Kidney tubule cell (primary cell): ENCODE measurements at places on chromosomes 4 and X.

DNA sequence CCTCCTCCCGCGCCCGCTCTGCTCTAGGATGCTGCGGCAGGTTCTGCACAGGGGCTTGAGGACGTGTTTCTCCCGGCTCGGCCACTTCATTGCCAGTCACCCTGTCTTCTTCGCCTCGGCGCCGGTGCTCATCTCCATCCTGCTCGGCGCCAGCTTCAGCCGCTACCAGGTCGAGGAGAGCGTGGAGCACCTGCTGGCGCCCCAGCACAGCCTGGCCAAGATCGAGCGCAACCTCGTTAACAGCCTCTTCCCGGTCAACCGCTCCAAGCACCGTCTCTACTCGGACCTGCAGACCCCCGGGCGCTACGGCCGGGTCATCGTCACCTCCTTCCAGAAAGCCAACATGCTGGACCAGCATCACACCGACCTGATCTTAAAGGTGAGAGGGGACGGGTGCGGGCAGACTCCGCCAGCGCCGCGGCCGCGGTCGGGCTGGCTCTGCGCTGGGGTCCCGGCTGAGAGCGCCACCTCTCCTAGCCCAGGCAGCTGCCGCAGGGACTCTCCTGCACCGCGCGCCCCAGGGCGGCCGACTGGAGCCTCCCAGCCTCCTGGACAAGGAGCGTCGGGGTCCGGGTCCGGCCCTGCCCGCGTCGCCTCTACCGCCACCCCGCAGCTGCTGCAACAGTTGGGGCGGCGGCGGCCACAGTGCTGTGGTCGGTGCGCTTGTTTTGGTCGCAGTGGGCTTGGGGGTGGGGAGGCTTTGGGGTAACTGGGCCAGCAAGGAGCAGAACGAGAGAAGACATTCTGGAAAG, at the start of gene PTCHD1:
PTCHD1 (plus strand) TSS at position 2 of the 752 bp plus-strand sequence; CDS start at position 29, 27 bp downstream.
- no peak for DNase-seq

GRCh38 chr4:166991006-166991561, 243.2 kb downstream of the SPOCK3 start:
- no peak for DNase-seq

GRCh38 chr4:3135155-3136011, 60.9 kb downstream of the HTT start:
- no peak for DNase-seq

- peak; percentile 35 for DNase-seq
Observed at GRCh38 chrX:100447655-100448397, 37.8 kb upstream of the PCDH19 start.

DNA sequence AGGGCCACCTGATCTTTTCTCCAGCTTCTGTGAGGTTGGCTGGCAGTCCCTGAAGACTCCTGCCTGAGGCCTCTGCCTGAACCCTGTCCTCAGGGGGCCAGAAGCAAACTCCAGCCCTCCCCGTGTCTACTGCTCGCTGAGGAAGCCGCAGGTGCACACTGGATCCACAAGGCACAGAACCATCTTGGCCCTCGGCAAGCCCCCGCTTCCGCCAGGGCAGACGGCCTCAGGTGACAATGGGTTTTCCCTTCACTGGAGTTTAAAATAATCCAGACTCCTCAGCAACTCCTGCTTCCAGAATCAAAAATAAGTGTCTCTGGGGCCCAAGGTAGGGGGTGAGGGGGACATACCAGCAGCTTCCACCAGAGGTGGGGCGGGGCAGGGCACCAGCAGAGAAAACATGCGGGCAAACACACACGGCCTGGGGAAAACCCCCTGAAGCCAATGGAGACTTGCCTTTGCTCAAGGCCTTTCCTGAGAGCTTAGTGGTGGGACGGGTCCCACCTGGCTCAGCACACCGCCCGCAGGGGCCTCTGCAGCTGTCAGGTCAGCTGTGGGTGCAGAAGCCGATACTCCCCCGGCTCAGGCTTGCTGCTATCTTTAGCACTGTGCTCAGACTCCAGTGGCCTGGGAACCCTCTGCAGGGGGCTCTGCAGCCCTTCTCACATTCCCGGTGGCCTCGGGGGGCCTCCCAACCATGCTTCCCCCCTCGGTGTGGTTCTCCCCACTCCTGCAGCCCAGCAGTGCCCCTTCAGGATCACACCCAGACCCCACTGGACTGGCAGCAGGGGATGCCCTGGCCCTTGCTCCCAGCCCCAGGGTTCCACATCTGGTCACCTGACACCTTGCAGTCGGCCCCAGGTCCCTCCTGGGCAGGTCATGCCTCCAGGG, 1.9 kb downstream of the MYL5 start:
- DNase-seq = no peak

DNA sequence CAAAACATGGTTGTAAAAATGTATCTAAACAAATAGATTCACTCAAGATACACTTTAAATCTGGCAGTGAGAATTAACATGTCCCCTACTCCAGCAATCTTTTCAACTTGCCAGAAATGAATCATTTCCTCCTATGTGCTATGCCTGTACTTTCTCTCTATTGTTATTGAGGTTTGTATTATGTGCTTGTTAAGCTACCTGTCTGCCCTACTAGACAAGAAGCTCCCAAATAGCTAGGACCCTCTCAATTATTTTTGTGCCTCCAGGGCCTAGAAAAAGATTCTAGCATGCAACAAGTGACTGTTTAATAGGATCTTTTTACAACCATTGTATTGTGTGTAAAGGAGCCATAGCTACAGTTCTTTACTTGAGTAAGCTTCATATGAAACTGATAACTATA, 3.5 kb upstream of the SAP30 start:
- peak; percentile 37 for DNase-seq

- no peak for DNase-seq
Observed at GRCh38 chrX:9127986-9128385, 94.1 kb upstream of the FAM9B start.

DNA sequence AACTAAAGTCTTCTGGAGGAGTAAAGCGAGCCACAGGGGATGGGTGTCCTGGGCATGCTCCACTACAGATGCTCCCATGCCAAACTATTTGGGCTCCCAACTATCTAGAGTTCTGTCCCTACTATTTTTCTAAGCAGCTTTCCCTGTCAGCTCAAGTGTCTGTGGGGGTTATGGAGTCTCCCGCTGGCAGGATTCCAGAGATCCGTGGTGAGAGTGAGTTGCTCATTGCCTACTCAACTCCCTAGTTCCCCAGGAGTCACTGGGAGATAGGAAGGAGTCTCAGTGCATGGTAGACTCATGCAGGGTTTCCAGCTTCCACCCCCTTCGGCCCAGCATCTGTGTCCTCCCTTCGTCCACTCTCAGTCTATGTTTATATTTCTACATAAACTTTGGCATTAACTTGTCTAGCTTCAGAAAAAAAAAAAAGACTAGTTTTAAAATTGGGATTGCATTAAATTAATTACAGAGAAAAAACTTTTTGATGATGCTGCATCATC, 55.1 kb upstream of the INPP4B start:
- DNase-seq = peak; percentile 53

GRCh38 chrX:38896724-38897298, 95.6 kb downstream of the MID1IP1 start:
- no peak for DNase-seq

DNA sequence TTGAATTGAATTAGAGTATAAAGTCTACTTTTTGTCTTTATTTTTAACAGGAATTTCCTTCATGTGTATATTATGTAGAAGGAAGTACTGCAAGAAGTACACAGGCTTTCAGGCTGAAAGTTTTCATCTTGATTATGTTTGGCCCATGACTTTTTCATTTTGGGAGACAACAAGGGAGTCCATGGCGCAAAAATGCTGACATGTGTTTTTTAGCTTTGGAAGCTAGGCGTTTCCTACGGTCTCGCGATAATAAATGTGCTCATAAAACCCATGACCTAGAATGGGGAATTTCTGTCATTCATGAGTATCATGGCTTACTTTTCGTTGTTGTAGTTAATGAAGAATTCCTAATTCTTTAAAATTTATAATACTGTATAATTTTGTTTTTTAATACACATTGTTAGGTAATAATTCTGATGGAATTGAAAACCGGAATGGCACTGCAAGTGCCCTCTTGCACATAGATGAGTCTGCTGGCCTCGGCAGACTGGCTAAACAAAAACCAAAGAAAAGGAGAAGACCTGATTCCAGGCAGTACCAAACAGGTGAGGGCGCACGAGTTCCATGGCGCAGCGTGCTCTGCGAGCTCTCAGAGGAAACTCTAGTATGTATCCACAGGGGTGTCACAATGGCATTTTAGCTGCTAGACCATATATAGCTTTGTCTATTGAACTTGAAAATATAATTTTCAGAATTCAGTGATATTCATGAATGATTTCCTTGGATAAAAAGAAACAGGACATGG, 59.1 kb downstream of the ZFX start:
- no peak for DNase-seq

DNA sequence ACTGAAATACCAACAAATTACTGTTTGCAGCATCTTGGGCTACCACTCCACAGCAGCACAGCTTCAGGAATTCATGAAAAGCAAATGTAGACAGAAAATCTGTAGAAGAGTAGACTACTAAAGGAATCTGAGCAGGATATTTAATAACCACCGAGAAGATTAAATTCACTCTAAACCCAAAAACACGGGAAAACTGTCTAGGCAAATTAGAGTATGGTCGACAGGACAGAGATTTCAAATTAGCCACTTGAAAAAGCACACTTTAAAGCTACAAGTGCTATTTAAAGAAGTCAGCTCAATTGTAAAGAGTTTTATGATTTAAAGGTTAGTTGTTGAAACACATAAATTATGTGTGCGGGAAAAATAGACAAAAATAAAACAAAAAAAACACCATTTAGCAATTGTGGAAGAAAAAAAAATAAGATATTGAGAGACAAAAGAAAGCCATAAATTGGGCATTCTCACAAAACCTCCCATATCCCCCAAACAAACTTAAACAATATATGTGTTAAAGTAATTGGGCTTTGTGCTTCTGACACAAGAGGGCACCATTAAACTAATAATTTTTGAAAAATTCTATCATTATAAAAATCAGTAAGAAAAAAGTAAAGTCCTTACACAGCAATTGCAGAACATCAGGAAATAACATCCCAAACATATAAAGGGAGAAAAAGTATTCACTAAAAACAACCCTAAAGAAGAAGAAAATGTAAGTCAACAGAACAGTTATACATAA, 880.8 kb downstream of the TECRL start:
- no peak for DNase-seq

DNA sequence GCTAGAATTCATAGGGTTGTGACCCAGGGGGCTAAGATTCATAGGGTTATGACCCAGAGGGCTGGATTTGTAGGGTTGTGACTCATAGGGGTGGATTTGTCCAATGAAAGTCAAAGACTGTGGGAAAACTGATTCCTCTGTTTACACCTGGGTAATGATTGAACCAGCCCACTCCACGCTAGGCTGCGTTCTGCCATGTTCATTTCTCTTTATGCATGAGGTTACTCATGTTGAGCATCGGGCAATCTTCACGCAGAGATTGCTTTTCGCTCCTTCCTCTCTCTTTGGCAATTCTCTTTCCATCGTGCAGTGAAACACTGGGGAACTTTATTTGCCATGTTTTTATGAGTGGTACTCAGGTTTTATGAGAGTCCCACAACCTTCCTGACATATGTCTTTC, 127.8 kb downstream of the CRLF2 start:
- DNase-seq = no peak

DNA sequence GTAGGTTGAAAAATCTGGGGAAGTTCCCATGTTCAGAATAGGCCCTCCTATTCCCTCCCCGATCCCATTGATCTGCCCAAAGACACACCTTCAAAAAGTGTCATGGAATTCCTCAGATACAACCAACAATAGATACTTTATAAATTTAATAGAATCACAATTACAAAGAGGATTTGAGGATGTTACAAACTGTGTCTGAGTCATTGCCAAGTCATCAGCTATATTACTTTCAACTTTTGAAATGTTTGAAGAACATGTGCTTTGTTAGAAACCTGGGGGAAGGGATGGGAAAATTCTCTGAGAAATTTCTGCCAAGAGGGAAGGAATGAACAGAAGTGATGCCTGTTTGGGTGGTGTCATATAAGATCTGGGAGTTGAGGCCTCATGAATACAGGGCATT, 46.7 kb downstream of the KCNIP4 start:
- peak; percentile 76 for DNase-seq

GRCh38 chr4:83334425-83335241, at the start of gene HPSE:
Gene HPSE (minus strand): TSS chr4:83334848. CDS start chr4:83334782, 66 bp downstream.
- DNase-seq = peak; percentile 87

DNA sequence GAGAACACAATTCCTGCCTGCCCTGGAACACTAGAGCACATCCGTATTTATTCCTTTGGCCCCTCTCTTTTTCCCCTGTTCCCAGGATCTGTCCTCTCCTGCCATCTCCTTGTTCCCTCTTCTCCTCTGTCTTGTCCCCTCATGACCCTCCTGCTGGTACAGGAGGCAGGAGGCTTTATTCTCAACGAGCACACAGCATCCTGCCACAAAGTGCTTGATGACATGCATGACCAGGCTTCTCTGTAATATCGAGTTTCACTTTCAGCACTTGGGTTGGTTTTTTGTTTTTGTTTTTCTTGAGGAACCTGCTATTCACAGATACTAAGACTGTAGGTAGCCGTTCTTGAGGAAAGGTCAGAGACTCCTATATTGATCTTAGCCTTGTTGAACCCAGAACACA, 35.3 kb downstream of the NALF2 start:
- peak; percentile 4 for DNase-seq

GRCh38 chrX:115939636-115940160, 230.8 kb upstream of the AGTR2 start:
- DNase-seq = peak; percentile 42

DNA sequence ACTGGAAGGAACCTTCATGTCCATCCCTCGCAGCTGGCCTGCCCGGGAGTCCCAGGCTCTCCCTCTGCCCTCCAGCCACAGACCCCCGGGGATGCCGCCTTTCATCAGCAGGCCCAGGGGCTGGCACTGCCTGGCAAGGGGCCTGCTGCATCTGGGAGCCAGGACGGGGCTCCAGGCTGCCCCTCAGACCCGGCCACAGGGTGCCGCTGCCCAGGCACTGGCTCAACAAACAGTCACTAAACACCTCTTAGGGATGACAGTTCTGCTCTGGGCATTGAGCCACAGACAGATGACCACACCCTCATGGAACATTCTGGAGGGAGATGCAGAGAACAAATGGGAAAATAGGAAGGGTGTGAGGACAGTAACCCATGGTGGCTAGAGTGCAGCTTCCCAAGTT, 109.3 kb downstream of the HMX1 start:
- DNase-seq = no peak

DNA sequence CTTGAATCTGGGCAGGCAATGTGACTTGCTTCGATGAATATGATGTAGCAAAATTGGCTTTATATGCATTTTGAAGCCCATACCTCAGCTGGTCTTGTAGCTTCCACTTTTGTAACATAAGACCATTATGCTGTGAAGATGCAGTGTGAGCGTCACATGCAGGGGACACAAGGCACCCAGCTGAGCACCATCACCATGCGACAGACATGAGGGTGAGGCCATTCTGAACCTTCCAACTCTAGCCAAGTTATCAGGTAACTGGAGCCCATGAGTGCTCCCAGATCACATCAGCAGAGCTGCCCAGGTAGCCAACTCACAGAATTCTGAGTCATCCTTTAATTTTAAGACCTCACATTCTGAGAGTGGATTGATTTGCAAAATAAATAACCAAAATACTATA, 705.9 kb downstream of the FSTL5 start:
- DNase-seq = no peak

- no peak for DNase-seq
Observed at GRCh38 chrX:22536746-22537304, 264.1 kb downstream of the CBLL2 start.
